Inflammatory macrophage treated with lipopolysaccharide for 1 hour (primary cell): ENCODE measurements at places on chromosomes 5 and 9.

DNA sequence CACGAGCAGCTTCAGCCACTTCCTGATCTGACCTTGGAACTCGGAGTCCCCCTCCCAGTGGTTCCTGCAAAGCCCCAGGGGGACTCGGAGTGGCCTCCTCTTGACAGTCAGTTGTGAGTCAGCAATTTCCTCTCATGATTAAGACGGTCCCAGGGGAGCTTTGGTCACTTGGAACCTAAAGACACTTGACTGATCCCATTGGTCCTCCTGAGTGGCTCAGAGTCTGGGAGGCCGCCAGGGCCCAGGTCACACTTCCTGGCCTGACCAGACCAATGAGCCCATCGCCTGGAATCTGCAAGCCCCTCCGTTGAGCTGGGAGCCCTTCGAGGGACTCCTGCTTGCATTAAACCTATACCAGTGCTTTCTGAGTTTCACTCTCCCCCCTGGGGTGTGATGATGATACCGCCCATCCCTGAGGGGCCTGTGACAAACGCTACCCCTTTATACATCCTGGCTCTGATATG lies 29.1 kb downstream of the TSPAN17 start:
- DNase-seq: no peak

- DNase-seq: no peak
Observed at GRCh38 chr9:135939351-135940265, 21.6 kb downstream of the UBAC1 start.

DNA sequence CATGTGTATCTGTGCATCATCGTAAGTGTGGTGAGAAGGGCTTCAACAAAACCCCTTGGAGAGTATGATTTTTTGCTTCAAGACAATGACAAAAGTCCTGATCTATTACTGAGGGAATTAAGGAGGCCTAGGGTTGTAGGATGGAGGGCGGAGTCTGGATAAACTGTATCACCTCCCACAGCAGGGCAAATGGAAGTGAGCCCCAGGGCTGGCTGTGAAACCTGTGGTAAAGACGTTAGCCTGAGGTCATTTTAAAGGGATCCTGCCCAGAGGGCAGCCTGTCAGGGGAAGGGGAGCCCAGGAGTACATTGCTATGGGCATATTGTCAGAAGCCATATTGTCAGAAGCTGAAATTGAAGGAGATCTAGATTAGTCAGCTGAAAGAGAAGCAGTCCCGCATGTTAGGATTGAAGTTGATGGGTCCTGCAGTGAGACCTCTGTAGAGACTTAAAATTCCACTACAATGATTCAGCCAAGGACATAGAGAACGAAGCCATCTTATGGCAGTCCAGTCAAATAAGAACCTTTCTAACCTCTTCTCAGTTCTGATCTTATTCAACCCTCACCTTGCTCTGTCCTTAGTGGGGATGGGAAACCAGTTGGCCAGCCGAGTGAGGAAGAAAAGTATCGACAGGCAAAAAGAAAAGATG lies 26.9 kb downstream of the ADGRV1 start:
- DNase-seq: no peak

- DNase-seq: no peak
Observed at GRCh38 chr5:55991768-55992486, 2.8 kb downstream of the IL6ST start.

GRCh38 chr5:26237489-26237888 lies 800.9 kb downstream of the CDH9 start:
- no peak for DNase-seq
